Right cardiac atrium (tissue), 5 donors: ENCODE measurements at places on chromosomes 3 and 15. TPM values are rescaled to one million over a fixed set of nuclear protein-coding genes. Genes with fewer than 3 reads are reported as not detected.

The CLRN1 gene
- not detected for total RNA-seq

The PLD1 gene
- total RNA-seq, result 49.0 TPM

The TLR9 gene
- total RNA-seq, result 0.24 TPM

The TMEM42 gene
- 10.4 TPM for total RNA-seq

The BFSP2 gene
- total RNA-seq, result not detected

The TTLL13 gene
- total RNA-seq, result 0.24 TPM

The C3orf49 gene
- not detected for total RNA-seq

The MED12L gene
- 0.82 TPM for total RNA-seq

The VIPR1 gene
- total RNA-seq, result 10.7 TPM

The DNAH12 gene
- total RNA-seq, result 0.06 TPM

The CAPN7 gene
- total RNA-seq, result 33.7 TPM

The CAMP gene
- 0.56 TPM for total RNA-seq

The CHST13 gene
- 0.59 TPM for total RNA-seq

The ITIH1 gene
- total RNA-seq, result not detected

The KLHL40 gene
- 0.09 TPM for total RNA-seq

The MKRN2 gene
- 30.5 TPM for total RNA-seq

The BCL2A1 gene
- 1.1 TPM for total RNA-seq

The IMPG2 gene
- total RNA-seq, result 0.37 TPM

The TRA2B gene
- 53.3 TPM for total RNA-seq

The ERICH6 gene
- not detected for total RNA-seq

The APOD gene
- total RNA-seq, result 40.5 TPM

The MESP1 gene
- 7.4 TPM for total RNA-seq

The AMIGO3 gene
- total RNA-seq, result not detected

The CMTM6 gene
- total RNA-seq, result 21.6 TPM

The TMCO5A gene
- not detected for total RNA-seq

The OSTN gene
- 0.23 TPM for total RNA-seq

The KLF15 gene
- total RNA-seq, result 24.0 TPM

The NCKIPSD gene
- 31.1 TPM for total RNA-seq

The MYRIP gene
- total RNA-seq, result 6.9 TPM

The SAMMSON gene
- total RNA-seq, result not detected

The GOLGA8G gene
- total RNA-seq, result not detected

The ACOX2 gene
- total RNA-seq, result 23.4 TPM

The KCNH8 gene
- total RNA-seq, result 0.26 TPM

The FBXL22 gene
- 40.8 TPM for total RNA-seq

The GUCA1C gene
- total RNA-seq, result not detected

The DGKG gene
- total RNA-seq, result 19.7 TPM

The SLCO3A1 gene
- 52.0 TPM for total RNA-seq

The HYKK gene
- 7.4 TPM for total RNA-seq

The CSPG4 gene
- 14.7 TPM for total RNA-seq
